ENCODE measurements at places on chromosomes 13 and 19. TPM values are rescaled to one million over a fixed set of nuclear protein-coding genes. Genes with fewer than 3 reads are reported as not detected.

- peak; percentile 1 for DNase-seq
These were observed 3.2 kb upstream of the ZNF235 start for GRCh38 chr19:44308011-44308410.

- DNase-seq: no peak
These were observed 56.8 kb upstream of the F7 start for GRCh38 chr13:113048766-113049165.

DNA sequence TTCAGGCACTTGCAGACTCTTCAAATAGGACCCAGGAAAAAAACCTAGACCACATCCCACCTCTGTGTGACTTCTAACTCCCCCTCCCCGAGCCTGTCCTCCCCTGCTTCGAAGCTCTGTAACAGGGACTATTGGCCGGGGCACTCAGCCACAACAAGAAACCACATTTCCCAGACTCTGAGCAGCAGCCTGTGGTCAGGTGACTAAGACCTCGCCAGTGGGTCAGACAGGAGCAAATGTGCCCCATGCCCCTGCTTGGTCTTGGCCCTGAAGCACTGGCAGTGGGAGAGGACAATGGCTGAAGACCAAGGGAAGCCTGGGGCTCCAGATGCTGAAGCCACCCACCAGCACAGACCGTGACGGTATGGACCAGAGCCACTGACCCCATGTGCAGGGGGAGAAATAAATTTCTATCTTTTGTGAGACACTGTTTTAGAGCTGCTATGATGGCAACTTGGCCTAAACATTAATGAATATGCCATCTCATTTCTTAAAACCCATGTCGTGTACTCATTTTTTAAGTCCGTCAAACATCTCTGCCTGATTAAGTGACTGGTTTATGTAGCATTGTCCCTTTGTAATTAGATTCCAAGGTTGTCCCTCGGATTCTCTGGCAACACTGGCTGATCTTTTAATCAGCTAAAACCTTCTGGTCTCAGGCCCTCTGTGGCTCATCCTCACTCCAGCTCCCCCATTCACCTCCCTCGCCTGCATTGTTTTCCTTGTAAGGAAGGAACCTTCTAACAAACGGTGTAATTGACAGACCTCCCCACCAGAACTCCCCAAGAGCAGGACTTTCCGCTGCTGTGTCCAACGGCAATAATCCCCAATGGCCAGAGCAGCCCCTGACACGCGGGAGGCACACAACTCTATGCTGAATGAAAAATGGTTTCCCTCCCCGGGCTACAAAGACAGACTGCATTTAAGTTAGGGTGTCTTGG lies 98.4 kb downstream of the STK24 start:
- DNase-seq: no peak

Gene C19orf67
- 0.27 TPM for total RNA-seq

All from fibroblast of the aortic adventitia (primary cell).